ENCODE measurements at places on chromosomes 11 and 22.

DNA sequence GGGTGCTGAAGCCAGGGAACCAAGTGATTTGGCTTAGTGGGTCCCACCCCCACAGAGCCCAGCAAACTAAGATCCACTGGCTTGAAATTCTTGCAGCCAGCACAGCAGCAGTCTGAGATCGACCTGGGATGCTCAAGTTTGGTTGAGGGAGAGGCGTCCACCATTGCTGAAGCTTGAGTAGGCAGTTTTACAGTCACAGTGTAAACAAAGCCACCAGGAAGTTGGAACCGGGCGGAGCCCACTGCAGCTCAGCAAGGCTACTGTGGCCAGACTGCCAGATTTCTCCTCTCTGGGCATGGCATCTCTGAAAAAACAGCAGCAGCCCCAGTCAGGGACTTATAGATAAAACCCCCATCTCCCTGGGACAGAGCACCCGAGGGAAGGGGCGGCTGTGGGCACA is 424.1 kb upstream of the TENM4 start:
- no peak for DNase-seq

- no peak for DNase-seq
Measured at GRCh38 chr11:2564588-2565425, 120.0 kb downstream of the KCNQ1 start.

DNA sequence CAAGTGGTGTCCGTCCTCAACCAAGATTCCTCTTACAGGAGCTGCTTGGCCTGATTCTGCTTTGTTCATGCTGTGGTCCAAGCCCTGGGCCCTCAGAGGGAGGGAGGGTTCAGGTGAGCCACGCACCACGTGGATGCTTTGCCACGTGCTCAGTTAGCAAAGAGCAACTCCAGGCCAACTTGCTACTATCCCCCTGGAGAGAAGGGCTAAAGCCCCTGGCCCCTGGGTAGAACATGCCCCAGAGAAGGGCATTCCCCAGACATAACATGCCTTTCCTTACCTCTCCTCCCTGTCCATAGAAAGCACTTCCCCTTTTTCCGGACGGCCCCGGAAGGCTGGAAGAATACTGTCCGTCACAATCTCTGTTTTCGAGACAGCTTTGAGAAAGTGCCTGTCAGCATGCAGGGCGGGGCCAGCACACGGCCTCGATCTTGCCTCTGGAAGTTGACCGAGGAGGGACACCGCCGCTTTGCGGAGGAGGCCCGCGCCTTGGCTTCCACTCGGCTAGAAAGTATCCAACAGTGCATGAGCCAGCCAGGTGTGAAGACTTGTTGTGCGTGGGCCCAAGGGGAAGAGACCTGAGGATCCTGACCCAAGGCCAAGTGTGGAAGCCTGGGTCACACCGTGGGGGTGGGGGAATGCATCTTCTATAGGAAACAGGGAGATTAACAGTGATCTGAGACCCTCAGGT is 8.8 kb downstream of the FOXR1 start:
- no peak for DNase-seq

- no peak for DNase-seq
Measured at GRCh38 chr11:65634905-65635731, 2.8 kb upstream of the SIPA1 start.

- no peak for DNase-seq
Measured at GRCh38 chr11:47391711-47392432, 13.5 kb upstream of the SPI1 start.

DNA sequence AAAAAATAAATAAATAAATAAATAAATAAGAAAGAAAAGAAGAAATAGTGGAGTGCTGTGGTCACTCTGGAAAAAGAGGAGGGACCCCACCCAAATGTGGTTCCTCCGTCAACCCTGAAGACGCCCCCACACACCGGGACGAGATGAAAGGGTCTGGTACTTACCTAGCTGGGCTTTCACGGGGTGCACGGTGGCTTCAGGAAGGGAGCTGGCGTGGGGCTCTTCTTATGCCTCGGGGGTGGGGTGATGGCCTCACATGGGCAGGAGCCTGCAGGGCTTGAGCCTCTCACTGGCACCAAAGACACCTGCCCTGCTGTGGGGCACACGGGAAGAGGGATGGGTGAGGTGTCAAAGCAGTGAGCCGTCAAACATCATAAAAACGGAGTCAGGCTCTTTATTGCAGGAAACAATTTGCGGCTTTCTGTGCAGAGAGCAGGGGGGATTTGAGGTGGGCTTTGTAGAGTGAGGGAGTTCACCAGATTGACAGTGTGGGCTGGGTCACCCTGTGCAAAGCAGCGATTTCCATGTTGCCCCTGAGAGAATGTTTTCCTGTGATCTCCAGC is 28.0 kb upstream of the KRTAP5-6 start:
- DNase-seq: no peak

GRCh38 chr22:38718414-38718813 is 12.7 kb downstream of the GTPBP1 start:
- no peak for DNase-seq

- peak; percentile 82 for DNase-seq
Measured at GRCh38 chr11:117716521-117717440, 80.2 kb downstream of the DSCAML1 start.

GRCh38 chr11:12164061-12165014 is 53.9 kb downstream of the MICAL2 start:
- DNase-seq: no peak

- no peak for DNase-seq
Measured at GRCh38 chr11:120413480-120413879, 77.3 kb downstream of the ARHGEF12 start.

GRCh38 chr11:7484131-7484530 is 1.2 kb upstream of the OLFML1 start:
- no peak for DNase-seq

Data from NCI-H1092 (cell line).